ENCODE measurements at places on chromosomes 1 and 21.

DNA sequence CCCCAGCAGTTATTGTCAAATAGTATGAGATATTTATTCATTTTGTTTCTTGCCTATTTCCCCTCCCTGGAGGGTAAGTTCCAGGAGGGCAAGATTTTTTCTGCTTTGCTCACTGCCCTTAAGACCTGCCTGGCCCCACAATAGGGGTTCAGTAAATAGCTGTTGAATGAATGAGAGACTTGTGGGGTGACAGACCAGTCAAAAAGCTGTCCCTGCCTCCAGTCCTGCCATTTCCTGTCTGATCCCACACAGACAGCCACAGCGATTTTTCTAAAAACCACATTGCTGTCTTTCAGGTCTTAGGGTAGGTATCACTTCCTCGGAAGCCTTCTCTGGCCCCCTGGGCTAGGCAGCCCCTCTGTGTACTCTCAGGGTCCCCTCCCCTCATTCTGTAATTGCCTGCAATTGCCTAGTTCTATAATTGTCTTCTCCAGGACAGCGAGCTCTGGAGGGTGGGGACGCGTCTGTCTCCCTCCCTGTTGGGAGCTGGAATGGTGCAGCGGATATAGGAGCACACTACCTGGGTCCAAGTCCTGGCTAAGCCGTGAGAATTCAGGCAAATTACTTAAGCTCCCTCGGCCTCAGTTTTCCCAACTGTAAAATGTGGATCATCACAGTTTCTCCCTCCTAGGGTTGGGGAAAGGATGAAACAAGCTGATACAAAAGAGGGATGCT is 1.8 kb upstream of the EXTL1 start:
- DNase-seq: no peak

DNA sequence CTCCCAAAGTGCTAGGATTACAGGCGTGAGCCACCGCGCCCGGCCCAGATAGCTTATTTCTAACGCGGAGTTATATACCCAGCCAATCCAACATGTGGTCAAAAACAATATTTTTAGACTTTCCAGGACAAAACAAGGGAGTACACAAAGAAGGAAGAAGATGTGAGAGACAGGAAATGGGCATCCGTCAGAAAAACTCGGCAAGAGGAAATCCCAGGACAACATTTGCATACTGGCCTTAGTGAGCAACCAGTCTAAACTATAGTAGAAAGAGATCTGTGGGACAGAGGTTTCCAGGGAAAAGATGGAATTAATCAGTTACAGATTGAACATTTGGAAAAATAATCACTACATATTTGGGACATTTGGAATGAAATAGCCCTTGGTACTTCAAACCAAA is 11.4 kb downstream of the ARMH1 start:
- DNase-seq: no peak

DNA sequence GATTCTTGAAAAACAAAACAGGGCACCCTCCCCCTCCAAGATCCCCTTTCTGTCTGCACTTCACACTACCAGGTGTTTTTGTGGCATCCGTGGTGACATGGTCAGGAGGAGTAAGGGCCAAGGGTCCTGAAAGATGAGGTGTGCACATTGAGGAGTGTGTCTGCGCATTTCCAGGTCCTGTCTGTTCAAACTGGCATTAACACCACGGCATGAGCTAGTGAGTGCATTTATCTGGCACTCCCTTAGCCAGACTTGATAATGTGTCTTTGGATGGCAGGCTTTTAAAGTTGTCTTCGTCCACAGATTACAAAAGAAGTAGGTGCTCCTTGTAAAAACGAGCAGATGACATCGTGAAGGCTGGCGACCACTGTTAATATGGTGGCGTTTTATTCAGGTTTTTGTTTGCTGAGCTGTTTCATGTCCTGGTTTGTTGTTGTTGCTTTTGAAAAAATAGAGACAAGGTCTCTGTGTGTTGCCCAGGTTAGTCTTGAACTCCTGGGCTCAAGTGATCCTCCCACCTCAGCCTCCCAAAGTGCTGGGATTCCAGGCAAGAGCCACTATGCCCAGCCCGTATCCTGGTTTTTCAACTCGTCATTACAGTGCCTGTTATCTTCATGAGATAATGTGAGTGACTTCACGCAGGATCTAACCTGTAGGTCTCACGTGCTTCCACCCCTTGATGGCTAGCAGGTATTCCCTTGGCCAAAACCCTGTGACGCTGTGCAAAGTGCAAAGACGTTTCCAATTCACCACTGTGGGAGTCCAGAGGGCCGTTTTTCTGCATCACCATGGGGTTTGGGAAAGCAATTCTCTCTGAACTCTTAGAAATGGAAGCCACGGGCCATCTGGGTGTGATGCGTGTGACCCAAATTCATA is 4.2 kb downstream of the TMEM51 start:
- no peak for DNase-seq

GRCh38 chr1:240562111-240562590 is 49.8 kb downstream of the GREM2 start:
- DNase-seq: no peak

DNA sequence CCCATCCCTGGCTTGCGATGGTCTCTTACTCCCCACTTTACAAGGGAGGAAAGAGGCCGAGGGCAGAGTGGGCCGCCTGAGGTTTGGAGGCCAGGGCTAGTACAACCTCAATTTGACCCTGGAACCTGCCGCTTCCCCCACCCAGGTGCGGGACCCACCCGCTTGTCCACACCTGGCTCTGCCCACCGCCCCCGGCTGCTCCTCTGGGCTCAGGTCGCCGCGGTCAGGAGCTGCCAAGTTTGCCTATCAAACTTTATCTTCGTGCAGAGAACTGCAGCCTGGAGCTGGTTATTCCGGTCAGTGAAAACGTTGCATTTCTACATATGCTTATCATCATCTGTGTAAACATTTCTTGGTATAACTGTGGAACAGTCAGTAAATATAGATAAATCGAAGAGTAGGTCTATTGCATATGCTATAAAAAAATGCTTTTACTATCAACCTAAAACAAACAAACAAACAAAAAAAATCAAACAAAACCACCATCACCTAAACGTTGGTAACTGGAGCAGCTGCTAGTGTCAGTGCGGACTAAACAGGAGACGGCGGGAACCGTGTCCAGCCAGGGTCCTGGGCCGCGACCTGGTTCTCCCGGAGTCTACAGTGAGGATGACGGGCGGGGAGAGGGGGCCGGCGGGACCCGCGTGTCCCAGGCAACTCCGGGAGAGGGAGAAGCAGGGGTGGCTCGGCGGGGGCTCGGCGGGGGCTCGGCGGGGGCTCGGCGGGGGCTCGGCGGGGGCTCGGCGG is 906 bp upstream of the ADARB1 start:
- DNase-seq: no peak

GRCh38 chr1:37034121-37035013 is at the start of gene GRIK3:
GRIK3 (minus strand) TSS chr1:37034515; CDS start chr1:37034108, 407 bp downstream.
- DNase-seq: no peak

DNA sequence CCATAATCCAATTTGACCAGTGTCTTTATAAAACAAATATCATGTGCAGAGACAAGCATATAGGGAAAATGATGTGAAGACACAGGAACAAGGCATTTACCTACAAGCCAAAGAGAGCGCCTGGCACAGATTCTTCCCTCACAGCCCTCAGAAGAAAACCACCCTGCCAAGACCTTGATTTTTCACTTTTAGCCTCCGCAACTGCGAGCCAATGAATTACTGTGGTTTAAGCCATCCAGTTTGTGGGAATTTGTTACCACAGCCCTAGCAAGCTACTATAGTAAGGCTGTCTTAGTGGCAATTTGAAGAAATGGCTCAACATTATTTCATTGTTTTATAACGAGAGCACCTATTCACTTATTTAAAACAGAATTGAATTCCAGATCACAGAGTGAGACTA is 85.7 kb upstream of the CCDC190 start:
- no peak for DNase-seq
